ENCODE measurements at places on chromosomes 5 and 9. TPM values are rescaled to one million over a fixed set of nuclear protein-coding genes. Genes with fewer than 3 reads are reported as not detected.

DNA sequence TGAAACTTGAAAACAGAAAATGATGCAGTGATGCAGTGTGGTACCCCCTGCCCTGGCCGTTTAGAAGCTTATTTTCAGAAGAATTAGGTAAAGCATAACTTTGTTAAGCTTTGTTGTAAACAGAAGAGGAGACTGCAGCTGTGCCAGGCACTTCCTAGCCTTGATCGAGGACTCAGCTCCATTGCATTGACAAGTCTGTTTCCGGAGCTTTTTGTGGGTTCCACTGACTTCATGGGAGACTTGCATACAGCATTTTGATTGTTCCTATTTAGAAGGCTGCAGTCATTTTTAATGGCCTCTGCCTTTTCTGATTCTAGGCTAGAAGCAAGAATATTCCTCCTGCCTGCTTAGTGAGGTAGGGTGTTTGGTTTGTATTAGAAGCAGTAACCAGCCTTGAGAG, 12.3 kb downstream of the MVB12B start:
- DNase-seq = no peak
- H3K36me3 ChIP-seq = no peaks in the 10 kb centered on the region
- no peak overlapping the region for H3K4me3 ChIP-seq
- no peaks in the 10 kb centered on the region for H3K4me1 ChIP-seq

GABRA1 gene
- not detected for total RNA-seq

ITK gene
- 421 TPM for total RNA-seq

- H3K27ac ChIP-seq = no peak overlapping the region
- H3K27me3 ChIP-seq = no peaks in the 10 kb centered on the region
- no peaks in the 10 kb centered on the region for H3K36me3 ChIP-seq
- no peak for DNase-seq
- H3K4me1 ChIP-seq = peaks cover 17% of the 10 kb centered on the region
Observed at GRCh38 chr9:129031514-129031913, 3.4 kb upstream of the SH3GLB2 start.

C9orf153 gene
- 0.55 TPM for total RNA-seq

PCDH1 gene
- total RNA-seq = not detected
